AG08395 (cell line): ENCODE measurements at places on chromosomes 1 and 21.

- DNase-seq: peak; percentile 42
Measured at GRCh38 chr1:36248250-36248894, 24.1 kb downstream of the THRAP3 start.

GRCh38 chr1:244074559-244075171 lies 23.6 kb downstream of the ZBTB18 start:
- no peak for DNase-seq

DNA sequence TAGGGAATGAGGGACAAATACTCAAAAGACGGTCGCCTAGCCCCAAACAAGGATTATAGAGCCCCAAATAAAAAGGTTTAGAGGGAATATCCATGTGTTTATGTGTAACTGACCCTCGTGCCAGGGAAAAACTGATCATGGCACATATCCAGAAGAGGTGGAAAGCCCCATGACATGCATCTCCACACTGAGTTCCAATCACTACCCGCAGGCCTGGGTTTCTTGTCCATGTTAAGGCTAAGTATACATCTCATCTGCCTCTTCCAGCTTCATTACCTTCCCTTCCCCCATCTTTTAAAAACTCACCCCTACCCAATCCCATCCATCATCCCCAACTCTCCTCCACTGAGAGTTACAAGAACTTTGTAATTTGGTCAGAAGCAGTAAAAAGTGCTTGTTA lies 15.2 kb downstream of the GADD45A start:
- DNase-seq: no peak

- DNase-seq: no peak
Measured at GRCh38 chr1:33190701-33191100, 8.9 kb upstream of the TRIM62 start.

DNA sequence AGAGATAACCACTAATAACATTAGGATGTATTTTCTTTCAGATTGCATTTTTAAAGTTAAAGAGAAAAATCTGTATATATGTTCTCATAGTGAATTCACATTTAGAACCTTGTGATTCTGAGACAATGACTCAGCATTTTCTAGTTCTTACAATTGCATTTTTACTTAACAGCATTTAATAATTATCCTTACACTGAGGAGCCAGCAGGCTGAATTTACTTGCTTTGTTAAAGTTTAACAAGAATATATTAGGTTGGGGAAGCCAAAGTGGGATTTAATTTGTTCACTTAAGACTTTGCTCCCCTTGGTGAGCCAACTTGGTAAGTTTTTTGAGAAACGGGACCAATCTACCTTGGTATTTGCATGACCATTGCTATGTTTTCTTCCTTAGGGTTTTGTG lies 4.5 kb downstream of the PATJ start:
- no peak for DNase-seq

- no peak for DNase-seq
Measured at GRCh38 chr21:37965088-37965805, 49.0 kb upstream of the KCNJ6 start.

DNA sequence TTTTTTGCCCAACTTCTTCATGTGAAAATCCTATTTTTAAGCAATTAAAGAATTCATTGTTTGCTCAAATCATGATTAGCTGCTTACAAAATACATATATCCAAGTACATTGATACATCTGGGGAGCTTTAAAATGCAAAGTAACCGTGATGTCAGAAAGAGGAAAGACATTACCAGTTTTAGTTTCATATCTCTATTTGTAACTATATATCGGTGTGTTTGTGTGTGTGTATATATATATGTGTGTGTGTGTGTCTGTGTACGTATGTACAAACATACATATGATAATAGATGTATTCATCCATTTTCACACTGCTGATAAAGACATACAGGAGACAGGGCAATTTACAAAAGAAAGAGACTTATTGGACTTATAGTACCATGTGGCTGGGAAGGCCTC lies 310.1 kb downstream of the DPYD start:
- DNase-seq: no peak

DNA sequence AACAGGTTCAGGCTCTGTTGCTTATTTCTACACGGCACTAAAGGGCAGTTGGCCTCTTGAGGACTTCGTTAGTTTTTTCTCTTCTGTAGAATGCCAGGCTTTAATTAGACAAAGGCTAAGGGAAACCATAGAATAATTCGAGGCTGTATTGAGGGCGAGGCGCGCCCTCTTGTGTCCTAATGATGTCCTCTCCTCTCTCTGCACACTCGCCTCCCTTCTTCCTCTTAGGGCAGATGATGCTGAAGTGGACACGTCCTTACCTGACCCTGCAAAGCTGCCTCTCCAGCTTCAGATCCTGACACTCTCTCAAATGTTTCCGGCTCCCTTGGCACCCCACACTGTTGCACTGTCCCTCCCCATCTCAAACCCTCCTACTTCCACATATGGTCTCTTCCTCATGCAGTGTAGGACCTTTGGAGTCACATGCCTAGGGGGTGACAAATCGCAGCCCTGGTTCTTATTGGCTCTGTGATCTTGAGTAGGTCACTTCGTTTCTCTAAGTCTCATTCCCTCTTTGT lies 1.9 kb upstream of the ZSCAN20 start:
- peak; percentile 89 for DNase-seq

GRCh38 chr1:61426885-61427284 lies 298.1 kb downstream of the TM2D1 start:
- DNase-seq: no peak

- DNase-seq: peak; percentile 20
Measured at GRCh38 chr21:29520171-29520570, 221.4 kb downstream of the BACH1 start.

DNA sequence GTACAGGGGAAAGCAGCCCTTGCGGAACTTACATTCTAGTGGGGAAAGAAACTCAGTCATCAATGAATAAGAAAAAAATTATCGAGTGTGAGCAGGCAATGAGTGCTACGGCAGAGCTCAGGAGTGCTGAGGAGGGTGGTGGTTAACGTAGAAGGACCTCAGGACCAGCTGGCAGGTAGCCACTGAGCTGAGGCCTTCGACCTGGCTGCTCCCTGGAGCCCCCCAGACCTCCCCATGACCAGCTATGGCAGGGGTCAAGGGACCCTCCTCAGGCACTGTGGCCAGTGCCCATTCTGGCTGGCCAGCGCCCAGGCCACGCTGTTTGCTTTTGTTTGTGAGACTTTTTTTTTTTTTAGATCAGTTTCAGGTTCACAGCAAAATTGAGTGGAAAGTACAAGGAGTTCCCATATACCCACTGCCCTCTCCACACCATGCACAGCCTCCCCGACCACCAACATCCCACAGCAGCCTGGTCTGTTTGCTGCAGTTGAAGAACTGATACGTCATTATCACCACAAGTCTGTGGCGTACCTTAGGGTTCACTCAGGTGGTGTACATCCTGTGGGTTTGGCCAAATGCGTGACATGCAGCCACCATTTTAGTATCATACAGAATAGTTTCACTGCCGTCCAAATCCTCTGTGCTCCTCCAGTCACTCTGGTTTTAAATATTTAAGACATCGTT lies 11.8 kb upstream of the TTC22 start:
- no peak for DNase-seq

GRCh38 chr1:8862528-8862927 lies 16.0 kb downstream of the ENO1 start:
- DNase-seq: no peak

- DNase-seq: no peak
Measured at GRCh38 chr21:43825936-43826622, 36.7 kb downstream of the RRP1 start.

- no peak for DNase-seq
Measured at GRCh38 chr1:241419986-241420385, 63.0 kb upstream of the RGS7 start.

GRCh38 chr1:149844101-149844500 lies 55.3 kb upstream of the BOLA1 start:
- DNase-seq: peak; percentile 7

- DNase-seq: no peak
Measured at GRCh38 chr1:158833264-158833663, 2.1 kb downstream of the MNDA start.

- DNase-seq: no peak
Measured at GRCh38 chr1:156412653-156413321, 43.8 kb downstream of the RHBG start.

DNA sequence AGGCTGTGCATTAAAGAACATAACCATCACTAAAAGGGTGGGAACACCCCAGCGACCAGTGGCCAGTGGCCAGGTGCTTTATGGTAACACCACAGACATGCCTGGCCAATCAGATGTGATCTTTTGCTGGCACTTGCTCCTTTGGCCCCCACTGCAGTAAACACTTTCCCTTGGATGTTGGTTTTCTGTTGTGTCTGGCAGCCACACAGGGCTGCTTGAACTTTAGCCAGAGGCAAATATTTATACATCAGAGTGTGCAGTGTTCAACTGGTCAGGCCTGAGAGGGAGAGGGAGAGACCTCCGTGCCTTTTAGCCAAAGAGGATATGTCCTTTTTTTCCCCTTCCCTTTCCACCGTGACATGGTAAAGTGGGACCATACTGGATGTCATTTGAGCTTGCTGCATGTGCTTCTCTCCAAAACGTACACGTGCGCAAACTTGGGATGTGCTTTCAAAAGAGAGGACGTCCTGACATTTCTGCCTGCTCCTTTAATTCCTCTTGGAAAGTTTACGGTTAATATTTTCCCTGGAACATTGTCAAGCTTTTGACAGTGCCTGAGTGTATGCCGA lies 101.2 kb downstream of the NFIA start:
- no peak for DNase-seq

GRCh38 chr1:113610372-113610771 lies 148.9 kb downstream of the PHTF1 start:
- no peak for DNase-seq

DNA sequence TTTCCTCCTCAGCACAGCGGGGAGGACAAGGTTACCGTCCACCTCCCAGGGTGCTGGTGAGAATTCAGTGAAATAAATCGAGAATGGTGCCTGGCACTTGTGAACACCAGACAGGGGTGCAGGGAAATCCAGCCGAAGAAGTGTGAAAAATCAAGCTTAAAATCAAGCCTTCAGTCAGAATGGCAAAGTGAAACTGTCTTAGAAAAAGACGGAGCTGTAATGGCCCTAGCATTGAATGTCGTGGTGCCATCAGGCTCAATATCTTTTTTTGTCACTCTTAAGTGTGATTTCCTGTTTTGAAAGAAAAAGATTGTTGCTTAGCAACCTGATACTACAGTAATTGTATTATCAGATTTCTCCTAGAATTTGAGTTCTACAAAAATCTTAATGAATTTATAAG lies 22.1 kb downstream of the EDARADD start:
- no peak for DNase-seq

DNA sequence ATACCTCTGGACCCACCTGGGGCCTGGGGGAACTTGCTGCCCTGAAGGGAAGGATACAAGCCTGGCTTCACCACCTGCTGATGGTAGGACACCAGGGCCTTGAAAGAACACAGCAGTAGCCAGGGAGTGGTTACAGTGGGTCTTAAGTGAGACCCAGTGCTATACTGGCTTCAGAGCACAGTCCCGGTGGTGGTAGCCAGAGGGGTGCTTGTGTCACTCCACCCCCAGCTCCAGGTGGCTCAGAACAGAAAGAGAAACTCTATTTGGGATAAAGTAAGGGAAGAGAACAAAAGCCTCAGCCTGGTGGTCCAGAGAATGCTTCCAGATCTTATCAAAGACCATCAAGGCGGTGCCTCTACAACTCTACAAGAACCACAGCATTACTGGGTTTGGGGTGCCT lies 37.2 kb downstream of the VAV3 start:
- DNase-seq: no peak

DNA sequence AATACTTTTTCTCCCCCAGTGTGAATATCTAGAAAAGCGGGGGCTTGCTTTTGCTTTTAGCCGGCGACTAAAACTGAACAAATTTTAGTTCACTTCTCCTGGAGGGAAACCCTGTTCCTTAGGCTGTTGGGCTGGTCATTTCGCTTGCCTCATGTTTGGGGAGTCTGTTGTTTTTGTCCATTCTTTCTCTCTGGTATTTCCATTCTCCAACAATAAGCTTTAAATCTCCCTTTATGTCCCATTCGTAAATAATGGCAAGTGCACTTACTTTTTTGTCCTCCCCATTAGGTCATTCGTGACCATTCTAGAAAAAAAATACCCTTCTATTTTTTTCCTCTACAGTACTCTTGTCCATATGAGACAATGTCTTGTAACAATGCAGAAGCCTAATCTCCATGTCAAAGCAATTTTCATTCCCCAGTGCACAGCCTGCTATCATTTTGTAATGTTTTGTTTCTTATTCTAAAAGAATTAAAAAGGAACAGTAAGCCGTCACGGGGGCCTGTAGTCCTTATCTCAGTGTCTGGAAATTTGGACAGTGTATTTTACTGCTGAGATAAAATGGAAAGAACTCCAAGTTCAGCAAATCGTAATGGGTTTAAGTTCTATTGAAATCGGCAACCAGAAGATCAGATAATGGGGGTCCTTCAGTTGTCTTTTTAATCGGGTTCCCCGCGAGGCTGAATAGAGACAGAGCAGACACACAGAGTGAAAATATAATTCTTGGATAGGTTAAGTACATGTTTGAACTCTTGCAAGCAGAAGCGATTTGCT lies 21.8 kb downstream of the PROX1 start:
- no peak for DNase-seq

DNA sequence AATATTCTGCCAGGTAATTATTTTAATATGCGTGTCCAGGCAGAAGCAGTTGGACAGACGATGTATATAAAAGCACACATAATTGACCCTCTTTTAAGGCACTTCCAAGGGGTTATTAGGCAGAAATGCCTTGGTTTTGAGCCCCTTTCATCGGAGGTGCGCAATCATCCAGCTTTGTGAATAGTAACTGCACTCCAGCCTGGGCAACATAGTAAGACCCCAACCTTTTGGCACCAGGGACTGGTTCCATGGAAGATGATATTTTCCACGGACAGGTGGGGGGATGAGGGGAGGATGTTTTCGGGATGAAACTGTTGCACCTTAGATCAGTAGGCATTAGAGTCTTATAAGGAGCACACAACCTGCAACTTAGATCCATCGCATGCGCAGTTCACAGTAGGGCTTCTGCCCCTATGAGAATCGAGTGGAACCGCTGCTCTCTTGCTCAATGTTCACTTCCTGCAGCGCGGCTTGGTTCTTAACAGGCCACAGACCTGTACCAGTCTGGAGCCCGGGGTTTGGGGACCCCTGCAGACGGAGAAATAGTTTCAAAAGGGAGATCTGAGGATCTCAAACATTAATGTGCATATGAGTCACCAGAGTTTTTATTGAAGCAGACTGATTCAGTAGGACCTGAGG lies 1.8 kb upstream of the MCOLN2 start:
- DNase-seq: no peak

GRCh38 chr1:181661569-181661968 lies 178.3 kb downstream of the CACNA1E start:
- no peak for DNase-seq

GRCh38 chr21:38811257-38811656 lies 5.5 kb downstream of the ETS2 start:
- DNase-seq: peak; percentile 64

DNA sequence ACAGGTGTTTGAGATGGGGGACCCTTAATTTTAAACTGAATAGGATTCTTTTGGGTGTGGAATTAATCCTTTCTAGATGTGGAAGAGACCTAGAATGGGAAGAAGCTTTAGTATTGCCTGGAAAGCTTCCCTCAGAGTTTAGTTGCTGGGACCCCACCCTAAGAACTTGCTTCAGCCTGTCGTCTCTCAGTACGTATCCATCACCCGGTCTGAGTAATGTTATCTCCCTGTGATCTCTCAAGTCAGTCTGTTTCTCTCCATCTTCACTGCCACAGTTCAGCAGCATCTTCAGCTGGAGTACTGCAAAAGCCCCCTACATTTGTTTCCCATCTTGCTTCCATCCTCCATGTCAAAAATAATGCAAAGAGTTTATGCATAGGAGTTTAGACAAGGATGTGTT lies 28.9 kb downstream of the CNST start:
- DNase-seq: no peak
